HFF-Myc (cell line): ENCODE measurements at places on chromosomes 1 and 21.

GRCh38 chr1:115791816-115792215 lies 23.3 kb upstream of the CASQ2 start:
- DNase-seq = no peak

DNA sequence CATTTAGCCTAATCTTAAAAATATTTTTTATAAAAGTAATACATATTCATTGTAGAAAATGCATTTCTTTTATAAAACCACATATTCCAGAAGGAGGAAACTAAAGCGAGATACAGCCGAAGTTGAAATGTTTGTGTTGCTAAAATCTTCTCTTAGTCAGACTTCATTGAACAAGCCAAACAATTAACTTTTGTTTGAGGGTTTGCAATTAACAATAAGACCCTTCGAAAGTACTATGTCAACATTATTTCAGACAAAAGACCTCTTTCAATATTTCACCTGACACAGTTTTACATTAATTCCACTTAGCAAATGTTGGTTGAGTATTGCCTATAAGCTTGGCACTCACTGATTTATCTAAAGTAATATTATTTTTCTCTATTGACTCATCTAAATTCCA lies 354.0 kb upstream of the ADAMTS5 start:
- DNase-seq = no peak

DNA sequence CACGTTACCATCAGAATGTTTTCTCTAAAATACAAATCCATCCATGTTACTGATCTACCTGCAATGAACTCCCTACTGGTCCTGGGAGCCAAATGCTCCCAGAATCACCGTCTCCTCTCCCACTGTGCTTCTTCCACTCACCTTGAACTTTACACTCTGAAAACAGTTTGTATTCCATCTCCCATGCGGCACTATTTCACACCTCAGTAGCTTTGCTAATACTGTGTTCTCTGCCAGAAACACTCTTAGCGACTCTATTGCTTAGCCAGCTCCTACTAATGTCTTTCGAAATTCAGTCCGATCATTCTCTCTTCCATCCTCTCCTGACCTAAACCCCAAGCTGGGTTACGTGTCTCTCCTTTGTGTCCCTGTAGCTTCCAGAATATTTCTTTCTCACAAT lies 284.4 kb upstream of the DUSP10 start:
- no peak for DNase-seq

- DNase-seq = no peak
Measured at GRCh38 chr1:19186001-19186400, 24.1 kb downstream of the UBR4 start.

DNA sequence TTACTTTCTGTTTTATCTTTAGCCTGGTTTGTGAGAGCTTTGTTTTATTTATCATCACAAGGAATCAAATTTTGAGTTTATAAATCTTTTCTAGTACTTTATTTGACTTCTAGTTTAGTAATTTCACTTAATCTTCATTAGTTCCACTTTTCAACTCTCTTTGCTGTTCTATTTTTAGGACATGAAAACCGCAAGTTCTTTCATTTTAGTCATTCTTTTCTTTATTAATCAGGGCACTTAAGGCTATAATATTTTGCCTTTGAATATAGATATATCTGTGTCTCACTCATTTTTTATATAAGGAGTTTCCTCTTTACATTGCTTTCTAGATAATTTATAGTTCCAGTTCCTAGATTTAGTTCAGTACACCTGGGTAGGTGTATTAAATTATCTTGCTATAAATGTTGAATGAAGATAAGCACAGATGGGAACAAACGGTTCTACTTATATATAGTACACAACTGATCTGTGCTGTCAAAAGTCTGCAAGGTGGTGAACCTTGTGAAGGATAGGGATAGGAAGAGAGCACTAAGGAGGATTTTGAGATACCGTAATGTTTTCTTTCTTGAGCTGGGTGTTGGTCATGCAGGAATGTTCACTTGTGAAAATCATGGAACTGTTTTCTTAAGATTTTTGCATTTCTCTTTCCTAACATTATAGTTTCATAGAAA lies 402.3 kb downstream of the RYR2 start:
- no peak for DNase-seq
